ENCODE measurements at places on chromosomes 4 and X. TPM values are rescaled to one million over a fixed set of nuclear protein-coding genes. Genes with fewer than 3 reads are reported as not detected.

The TMEM255A gene
- 7.1 TPM for total RNA-seq

The TXK gene
- total RNA-seq, result 0.84 TPM

GRCh38 chrX:153903991-153904957 lies at the start of gene AVPR2:
Gene AVPR2, plus strand, starts transcription at chrX:153904673. Its CDS starts 473 bp downstream, at chrX:153905146.
- DNase-seq, result no peak

DNA sequence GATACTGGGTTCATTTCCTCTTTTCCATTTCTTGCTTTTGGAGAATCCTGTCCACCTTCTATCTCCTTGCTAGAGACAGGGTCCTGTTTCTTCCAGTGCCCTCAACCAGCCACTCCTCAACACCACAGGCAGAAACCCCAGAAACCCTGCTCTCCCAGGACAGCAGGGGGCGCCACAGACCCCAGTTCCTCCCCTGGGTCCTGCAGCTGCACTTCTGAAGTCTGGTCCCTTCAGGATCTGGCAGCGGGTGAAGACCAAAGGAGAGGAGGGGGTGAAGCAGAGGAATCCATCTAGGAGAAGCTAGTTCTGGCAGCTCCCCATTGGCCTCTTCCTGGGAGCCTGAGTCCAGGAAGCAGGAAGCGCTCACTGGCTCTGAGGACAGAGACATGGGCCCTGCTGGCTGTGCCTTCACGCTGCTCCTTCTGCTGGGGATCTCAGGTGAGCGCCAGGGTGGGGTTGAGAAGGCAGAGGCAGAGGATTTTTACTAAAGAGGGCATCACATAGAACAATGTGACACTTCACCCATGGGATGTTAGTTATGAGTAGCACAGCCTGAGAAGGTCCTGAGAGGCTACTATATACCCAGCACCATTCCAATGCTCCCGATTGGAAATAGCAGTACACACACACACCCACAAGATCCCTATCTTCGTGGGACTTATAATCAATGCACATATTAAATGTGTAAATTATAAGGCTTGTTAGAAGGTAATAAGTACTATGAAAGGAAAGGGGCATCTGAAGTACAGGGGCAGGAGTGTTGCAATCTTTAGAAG lies at the start of gene PRSS48:
Gene PRSS48, plus strand, starts transcription at position 375 of the 776 bp plus-strand sequence. Its CDS starts 12 bp downstream, at position 387.
- DNase-seq, result no peak

DNA sequence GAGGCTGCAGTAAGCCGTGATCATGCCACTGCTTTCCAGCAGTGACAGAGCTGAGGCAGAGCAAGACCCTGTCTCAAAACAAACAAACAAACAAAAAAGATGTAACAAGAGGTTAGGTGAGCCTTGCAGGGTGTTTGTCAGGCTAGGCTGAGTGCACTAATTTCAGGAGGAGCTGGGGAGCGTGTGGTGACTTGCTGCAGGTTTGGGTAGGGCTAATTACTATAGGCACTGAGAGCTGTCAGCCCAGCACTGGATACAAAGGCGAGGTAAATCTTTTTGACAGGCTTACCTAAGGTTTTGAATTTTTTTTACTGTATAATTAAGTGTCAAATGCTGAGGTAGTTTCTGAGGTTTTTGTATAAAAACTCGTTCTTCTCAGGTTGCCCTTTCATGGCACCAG lies 29.8 kb upstream of the SH3D19 start:
- no peak for DNase-seq
